ENCODE measurements at places on chromosomes 3 and 15.

GRCh38 chr3:81967393-81967792, 205.9 kb upstream of the GBE1 start:
- no peak for DNase-seq

DNA sequence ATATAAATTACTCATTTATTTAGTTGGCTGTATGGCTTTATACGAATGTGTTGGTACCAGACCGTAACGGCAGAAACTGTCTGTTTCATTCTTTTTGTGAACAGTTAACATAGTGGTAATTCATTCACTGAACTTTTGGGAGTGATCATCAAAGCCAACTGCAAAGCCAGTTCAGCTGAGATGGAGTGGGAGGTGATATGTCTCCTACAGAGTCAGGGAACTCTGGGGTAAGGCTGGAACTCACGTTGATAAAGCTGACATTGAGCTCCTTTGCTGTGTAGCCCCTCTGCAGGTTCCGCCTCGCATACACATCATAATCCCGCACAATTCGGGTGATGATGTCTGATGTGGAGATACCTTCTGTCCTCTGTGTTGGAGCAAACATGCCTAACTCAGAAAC, 25.4 kb downstream of the SLC51A start:
- DNase-seq, result no peak

GRCh38 chr15:69696946-69697345, 244.3 kb downstream of the RPLP1 start:
- DNase-seq, result no peak

DNA sequence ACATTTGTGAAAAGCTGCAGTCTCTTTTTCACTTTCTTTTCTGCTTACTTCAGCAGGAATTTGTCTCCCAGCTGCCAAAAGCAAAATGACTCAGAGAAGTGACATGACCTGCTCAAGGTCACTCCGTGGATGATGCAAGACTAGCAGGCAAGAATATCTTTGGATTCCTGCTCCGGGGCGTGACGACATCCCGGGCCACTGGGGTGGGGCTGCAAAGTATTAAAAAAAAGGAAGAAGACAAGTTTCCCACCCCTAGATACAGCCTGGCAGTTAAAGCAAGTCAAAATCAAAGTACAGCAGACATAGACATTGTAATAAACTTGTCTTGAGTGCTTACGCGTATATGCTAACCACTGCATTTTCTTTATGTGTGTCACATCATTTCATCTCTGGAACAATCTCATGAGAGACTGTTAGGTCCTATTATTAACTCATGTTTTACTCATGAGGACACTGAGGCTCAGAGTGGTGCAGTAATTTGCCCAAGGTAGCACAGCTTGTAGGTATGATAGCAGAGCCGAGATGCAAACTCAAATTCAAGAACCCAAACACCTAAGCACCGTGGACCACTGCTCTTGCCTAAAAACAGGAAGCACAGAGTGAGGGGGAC, 485.2 kb upstream of the PROK2 start:
- no peak for DNase-seq

- no peak for DNase-seq
Measured at GRCh38 chr3:126797563-126797962, 93.5 kb downstream of the CHCHD6 start.

GRCh38 chr3:16916840-16917239, 32.1 kb downstream of the PLCL2 start:
- DNase-seq, result no peak

DNA sequence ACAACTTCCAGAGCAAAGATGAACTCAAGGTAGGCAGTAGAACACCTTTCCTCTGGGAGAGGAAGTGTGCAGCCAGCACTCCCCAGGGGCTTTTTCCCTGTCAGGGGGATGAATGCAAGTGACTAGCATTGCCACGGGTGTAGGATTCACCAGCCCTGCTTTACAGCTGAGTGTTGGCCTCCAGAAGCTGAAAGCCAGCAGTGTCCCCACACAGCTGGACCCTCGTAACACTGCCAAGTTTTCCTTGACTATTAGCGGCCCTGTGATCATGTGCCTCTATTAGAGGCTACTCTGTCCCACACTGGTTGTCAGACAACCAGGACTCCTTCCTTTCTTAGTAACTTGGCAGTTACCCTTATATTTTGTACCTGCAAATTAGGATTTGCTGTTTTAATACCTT, 104.9 kb upstream of the MANF start:
- DNase-seq, result no peak

- DNase-seq, result no peak
Measured at GRCh38 chr3:50370594-50370993, 11.3 kb upstream of the TMEM115 start.

GRCh38 chr15:88513195-88513594, 33.3 kb downstream of the DET1 start:
- no peak for DNase-seq

DNA sequence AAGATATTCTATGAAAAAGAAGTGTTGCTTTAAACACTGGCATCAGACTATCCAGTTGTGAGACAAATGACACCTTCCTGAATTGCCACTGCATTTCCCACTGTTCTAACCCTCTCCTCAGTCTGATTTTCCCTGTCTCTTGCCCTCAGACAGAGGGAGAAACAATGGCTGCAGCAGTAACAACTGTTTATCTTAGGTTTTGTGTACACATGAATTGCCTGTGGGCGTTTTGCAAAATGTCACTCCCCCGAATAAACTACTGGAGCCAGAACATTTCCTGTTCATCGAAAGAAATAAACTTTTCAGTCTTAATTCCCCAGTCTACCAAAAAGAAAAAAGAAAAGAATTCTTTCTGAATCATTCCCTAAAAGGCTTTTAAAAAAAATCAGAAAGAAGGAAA, 155.1 kb downstream of the MAGI1 start:
- DNase-seq, result no peak

DNA sequence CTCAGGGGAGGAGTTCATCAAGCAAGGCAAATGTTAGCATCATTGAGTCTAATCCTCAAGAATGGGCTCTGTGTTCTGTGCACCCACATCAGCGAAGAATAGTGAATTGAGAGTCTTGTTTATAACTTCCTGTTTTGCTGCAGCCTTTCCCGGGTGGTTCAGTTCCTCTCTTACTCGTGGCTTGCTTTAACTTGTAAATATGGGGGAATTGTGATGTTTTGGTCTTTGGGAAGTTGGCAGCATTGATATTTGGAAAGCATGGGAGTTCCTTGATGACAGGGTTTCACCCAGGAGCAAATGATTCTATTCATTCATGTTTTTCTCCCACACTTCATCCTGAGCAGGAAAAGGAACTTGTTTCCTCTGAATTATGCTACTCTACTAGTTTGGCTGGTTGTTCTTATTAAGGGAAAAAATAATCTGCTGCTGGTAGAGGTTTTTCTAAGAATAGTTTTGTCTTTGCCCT, 40.4 kb downstream of the GPD1L start:
- DNase-seq, result peak; percentile 29

GRCh38 chr3:57130571-57131209, 34.5 kb downstream of the IL17RD start:
- no peak for DNase-seq

DNA sequence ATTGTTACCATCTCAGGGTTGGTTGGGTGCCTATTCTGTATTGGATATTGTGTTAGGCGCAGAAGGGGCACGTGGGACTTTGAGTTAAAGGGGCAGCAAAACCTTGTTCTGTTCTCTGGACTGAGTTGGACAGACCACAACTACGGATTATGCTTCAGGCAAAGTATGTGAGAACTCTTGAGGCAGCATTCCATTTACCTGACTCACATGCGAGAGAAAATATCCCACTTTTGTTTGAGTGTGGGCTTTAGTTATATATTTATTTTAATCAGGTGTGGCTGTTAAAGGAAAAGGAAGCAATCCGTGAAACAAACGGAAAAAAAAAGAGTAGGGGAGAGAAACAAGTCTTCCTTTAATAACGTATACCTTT, 627 bp upstream of the PLS1 start:
- DNase-seq, result no peak

GRCh38 chr3:129593230-129593594, 13.3 kb downstream of the PLXND1 start:
- no peak for DNase-seq

DNA sequence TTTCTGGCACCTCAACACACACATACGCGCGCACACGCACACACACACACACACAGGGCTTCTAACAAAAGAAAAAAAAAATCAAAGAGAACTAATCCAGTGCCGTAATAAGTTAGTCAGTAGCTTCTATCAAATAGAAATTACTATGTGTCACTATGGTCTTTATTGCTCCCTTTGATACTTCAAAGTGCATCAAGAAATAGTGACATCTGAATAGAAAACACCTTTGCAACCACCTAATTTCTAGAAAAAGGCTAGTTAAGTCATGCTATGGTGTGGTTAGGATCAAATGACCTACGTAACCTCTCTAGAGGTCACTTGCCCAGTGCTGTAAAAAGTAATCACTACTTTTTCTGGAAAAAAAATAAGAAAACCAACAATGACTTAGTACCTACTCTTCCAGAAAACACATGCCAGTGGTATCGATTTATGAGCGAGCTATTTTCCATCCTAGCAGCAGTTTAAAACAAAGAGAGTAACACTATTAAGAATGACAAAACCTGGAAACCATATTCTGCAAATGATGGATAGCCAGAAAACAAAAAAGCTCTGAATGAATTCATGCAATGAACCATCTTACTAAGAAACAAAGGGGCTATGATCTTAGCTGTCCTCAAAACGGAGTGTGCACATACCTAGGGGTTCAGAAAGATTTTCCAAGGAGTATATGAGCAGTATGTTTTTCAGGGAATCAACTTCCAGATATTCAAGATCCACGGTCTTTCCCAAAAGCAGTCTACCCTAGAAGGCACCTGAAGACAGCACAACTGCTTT, 6.8 kb downstream of the AVEN start:
- DNase-seq, result no peak

GRCh38 chr3:46892285-46893145, 15.0 kb downstream of the PTH1R start:
- DNase-seq, result peak; percentile 30

- DNase-seq, result no peak
Measured at GRCh38 chr3:28042707-28043106, 198.7 kb upstream of the CMC1 start.

DNA sequence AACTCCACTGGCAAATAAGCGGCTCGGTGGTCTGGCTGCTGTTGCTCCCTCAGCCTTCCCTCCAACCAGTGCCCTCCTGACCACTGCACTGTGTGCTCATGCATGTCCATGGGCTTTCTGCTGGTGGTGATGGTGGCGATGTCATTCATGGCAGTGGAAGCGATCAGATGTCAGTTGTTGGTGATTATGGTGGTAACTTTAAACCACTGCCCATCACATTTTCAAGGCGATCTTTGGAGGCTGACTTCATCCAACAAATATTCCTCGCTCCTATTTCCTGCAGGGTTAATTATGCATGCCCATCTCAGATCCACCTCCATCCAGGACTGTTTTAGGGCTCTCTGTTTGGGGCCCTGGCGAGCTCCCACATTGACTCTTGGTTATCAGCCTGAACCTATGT, 13.4 kb upstream of the HCN4 start:
- DNase-seq, result no peak

GRCh38 chr3:148943506-148944205, 47.7 kb upstream of the GYG1 start:
- DNase-seq, result peak; percentile 55

DNA sequence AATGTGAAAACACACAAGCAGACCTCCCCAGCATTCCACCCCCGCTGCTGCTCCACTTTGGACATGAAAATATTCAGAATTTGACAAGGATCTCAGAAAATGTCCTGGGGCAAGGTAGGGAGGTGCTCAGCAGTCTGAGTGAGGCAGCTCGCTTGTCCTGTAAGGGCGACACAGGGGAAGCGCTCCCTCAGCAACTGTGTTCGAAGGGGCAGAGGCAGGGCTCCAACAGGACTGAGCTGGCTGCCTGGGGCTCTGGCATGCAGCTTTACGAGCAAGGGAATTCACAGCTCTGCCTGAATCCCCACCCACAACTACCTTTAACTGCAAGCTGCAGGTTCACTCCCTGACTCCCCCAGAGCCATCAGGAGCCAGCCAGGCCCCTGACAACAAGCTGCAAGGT, 287.0 kb upstream of the LYSMD4 start:
- no peak for DNase-seq

DNA sequence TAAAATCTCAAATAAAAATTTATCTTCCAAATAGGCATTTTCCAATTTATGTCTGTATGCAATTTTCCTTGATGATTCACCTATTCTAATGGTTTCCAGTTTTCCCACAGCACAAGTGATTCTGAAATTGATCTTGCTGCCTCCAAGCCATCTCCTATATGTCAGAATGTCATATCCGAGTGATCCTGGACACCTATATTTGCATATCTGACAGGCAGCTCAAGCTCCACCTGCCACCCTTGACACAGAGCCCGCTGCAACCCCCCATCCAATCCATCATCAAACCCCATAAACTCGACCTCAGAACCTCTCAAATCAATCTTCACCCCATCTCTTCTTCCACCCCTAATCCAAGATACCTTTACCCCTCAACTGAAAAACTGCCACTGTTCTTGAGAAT, 579.5 kb downstream of the EPHB1 start:
- DNase-seq, result no peak

DNA sequence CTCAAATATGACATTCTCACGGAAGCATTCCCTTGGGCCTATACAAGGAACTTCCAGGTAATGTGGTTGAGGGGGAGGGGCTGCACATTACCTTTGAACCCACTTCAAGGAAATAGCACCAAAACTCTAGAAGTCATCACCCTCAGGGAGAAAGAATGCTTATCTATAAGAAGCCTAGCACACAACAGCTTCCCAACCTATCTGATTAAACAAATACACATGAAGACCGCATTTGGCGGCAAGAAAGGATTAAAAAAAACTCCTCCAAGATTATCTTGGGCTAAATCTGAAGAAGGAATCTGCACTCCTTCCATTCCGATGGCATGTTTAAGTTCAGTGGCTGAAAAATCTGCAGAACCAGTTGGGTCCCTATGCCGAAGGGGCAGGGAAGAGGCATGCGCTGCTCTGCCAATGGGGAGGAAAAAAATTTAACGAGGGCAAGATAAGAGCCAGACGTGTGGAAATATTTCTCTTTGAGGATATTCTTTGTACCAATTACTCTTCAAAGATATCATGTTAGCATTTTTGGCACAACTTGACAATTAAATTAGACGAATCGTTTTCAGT, 82.0 kb upstream of the WNT5A start:
- DNase-seq, result no peak

- no peak for DNase-seq
Measured at GRCh38 chr3:124149771-124150170, 157.8 kb upstream of the ROPN1 start.

GRCh38 chr15:95872366-95872771, 458.1 kb upstream of the NR2F2 start:
- no peak for DNase-seq

DNA sequence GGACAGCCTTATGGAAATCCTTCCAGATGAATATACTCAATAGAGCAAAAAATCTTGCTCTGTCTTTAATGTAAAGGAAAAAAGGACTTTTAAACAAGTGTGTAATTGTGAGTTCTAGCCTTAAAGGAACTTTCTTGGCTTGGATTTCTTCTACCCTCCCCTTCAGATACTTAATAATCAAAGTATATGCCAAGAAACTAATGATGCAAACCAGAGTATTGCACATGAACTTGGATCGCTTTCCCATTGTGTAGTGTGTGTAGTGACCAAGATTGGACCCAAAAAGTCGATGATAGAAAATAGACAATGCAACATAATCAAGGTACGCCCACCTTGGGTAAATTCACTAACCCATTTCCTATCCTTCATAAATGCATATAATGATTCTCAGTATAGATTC, 123.8 kb downstream of the TIGIT start:
- DNase-seq, result no peak

Measured in germinal center (tissue), 1 donor.